ENCODE measurements at places on chromosomes 11 and 22. TPM values are rescaled to one million over a fixed set of nuclear protein-coding genes. Genes with fewer than 3 reads are reported as not detected.

The SERHL2 gene
- 3.1 TPM for total RNA-seq

- no peak for DNase-seq
Measured at GRCh38 chr11:3825473-3826154, 15.1 kb downstream of the RHOG start.

DNA sequence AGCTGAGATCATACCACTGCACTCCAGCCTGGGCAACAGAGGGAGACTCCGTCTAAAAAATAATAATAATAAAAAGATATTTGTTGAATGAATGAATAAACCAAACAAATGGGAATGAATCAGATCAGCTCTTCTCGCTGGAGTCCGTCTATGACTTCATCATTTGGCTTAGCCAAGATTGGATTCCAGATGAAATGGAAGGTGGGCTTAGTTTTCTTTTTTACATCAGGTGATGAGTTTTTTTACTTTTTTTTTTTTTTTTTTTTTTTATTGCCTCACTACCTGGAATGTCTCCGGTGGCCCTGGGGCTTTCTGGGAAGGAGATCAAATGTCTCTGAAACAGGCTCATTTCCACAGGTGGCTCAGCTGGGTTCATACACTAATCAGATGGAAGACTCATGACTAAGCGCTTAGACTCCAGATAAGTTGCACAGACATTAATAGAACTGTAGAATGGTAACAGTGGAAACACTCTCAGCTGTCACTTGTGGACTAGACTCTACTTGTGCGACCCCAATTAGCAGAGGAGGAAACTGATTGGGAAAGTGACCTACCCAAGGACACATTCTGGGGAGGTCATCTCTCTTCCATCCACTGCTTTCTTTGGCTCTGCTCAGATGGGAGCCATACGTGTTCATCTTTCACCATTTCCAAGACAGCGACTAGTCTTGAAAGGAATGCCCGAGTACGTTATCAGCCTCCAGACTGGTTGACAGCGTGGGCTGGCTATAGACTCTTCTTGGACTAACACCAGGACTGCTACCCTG lies 20.5 kb upstream of the RBFOX2 start:
- DNase-seq: no peak

- no peak for DNase-seq
Measured at GRCh38 chr22:47540011-47540410, 777.6 kb downstream of the TBC1D22A start.

DNA sequence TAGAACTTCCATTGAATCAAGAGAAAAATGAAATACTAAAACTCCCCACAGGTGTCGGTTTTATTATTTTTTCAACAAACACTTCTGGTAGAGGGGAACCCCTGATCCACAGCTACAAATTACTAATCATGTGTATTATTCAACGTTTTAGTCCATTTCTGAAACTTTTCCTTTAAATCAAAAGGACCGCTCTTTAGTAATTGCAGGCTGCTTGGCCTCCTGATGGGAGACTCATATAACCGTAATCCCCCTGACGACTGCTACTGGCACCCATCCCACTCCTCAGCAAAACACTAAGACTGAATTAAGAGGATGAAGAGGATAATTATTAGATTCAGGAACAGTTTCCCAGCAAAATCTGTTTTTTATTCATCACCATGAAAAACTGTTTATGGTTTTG lies 46.4 kb downstream of the PAX6 start:
- no peak for DNase-seq

DNA sequence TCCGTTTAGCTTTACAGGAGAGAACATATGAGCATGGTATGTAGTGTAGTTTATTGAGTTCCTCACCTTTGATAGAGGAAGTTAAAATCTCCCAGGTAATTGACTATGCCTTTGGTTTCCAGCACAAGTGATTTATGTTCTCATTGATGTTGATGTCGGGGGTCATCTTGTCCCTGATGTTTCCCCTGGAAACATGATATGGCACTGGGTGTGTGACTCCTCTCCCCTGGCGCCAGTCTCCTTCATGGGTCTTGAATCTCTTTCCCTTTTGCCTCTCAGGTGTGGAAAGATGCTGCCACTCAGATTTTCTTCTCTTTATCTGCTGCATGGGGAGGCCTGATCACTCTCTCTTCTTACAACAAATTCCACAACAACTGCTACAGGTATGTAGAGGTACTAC lies 28.3 kb downstream of the SLC6A5 start:
- peak; percentile 64 for DNase-seq

Data from kidney (tissue), 22 donors.